ENCODE measurements at places on chromosomes 16 and 17. TPM values are rescaled to one million over a fixed set of nuclear protein-coding genes. Genes with fewer than 3 reads are reported as not detected.

DNA sequence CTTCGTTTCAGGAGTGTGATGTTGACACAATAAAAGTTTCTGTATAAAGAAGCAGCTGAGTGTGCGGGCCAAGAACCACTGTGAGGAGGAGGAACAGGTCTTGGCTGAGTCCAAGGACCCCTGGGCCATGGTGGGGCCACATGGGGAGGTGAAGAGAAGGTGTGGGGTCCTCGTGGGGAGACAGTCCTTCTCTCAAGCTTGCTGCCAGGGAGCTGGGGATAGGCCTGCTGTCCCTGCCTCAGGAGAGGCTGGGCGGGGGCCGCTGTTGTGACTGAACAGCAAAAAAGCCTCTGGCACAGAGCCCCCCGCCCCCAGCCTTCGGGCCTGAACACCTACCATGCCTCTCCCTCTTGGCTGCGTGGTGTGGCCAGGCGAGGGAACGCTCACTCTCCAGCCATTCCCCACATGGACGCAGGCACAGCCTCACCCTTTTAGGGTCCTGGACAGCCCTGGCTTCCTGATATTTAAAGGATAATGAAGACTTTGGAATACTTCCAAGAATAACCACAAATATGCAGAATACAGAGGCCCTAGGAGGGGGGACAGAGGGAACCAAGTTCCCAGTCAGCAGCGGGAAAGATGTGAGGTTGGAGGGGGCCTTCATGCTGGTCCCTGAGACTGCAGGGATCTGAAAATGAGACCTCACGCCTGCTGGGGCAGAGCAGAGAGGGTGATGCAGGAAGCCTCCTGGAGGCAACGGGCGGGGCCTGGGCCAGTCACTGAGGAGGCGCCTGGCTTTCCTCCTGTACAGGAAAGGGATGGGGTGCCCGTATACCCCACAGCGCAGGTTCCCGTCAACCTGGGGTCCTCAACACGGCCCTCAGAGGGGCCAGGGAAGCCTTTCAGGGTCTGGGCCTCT, 100.0 kb upstream of the CREBBP start:
- no peak for DNase-seq

- DNase-seq: no peak
Observed at GRCh38 chr17:6162216-6162615, 92.0 kb downstream of the WSCD1 start.

GRCh38 chr16:19145010-19145409, 23.0 kb upstream of the SYT17 start:
- DNase-seq: no peak

- DNase-seq: no peak
Observed at GRCh38 chr17:43584666-43585102, 38.5 kb upstream of the ETV4 start.

DNA sequence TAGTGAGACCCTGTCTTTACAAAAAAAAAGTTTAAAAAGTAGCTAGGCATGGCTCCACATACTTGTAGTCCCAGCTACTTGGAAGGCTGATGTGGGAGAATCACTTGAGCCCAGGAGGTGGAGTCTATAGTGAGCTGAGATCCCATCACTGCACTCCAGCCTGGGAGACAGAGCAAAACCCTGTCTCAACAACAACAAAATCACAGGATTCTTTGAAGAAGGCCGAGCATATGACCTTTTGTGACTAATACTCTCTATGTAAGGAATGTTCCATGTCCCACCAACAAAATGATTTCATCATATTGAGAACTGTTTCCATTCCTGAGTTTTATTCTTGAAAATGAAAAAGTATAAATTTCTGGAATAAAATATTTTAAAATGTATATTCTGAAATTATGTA, 58.9 kb upstream of the EFCAB3 start:
- no peak for DNase-seq

DNA sequence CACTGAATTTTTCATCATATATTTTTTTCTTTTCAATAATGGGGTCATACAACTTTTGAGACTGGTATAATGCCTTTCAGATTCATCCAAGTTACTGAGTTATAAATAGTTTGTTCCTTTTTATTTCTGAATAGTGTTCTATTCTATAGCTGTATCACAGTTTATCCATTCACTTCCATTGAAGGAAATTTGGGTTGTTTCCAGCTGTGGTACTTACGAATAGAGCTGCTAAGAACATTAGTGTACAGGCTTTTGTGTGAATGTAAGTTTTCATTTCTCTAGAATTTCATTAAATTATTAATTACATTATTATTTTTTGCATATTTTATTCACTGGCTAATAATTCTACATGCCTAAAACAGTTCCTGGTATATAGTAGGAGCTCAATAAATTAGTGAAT, 52.9 kb downstream of the SNTB2 start:
- no peak for DNase-seq

- no peak for DNase-seq
Observed at GRCh38 chr17:21209511-21210175, 4.3 kb downstream of the TMEM11 start.

- no peak for DNase-seq
Observed at GRCh38 chr16:85986931-85987749, 88.2 kb downstream of the IRF8 start.

- DNase-seq: no peak
Observed at GRCh38 chr17:69574257-69575197, 160.0 kb downstream of the MAP2K6 start.

GRCh38 chr17:17462048-17462824, 14.6 kb upstream of the MED9 start:
- no peak for DNase-seq

DNA sequence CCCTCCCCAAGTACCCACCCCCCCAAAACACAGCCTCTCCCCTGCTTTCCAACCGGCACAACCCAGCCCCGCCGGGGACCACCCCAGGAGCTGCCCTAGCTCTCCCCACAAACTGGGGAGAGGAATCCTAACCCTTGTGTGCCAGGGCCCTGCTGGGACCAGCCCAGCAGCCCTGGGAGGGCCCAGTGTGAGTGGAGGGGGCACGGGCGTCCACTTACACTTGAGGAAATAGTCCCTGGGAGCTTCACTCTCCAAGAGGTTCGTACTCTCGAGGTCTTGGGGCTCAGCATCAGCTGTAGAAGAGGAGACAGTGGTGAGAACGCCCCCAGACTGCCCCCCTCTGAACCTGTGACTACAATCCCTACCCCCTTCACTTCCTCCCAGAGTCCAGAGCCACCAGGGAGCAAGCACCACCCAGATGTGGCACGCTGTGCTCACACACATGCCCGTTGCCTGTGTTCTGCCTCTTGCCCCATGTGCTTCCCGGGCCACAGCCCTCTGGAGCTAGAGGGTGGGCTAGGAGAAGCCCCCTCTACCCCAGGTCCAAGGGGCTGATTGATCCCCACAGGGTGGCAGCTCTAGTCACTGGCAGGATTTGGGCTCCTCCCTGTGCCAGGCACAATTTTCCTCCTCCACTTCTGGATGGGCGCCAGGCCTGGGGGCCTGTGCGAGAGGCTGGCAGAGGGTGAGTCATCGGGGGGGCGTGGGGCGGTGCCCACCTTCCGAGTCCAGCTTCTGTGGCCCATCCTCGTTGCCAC, 3.0 kb downstream of the TRIM47 start:
- peak; percentile 18 for DNase-seq

CCL1 gene
- total RNA-seq: not detected

RND2 gene
- 4.5 TPM for total RNA-seq

MT1A gene
- total RNA-seq: not detected

GRN gene
- 44.0 TPM for total RNA-seq

LLGL2 gene
- total RNA-seq: 0.82 TPM

ALOX15B gene
- total RNA-seq: under 0.01 TPM

Measured in frontal cortex (tissue), 4 donors.